ENCODE measurements at places on chromosomes 4 and X.

- no peak for DNase-seq
Observed at GRCh38 chr4:143424276-143424675, 87.6 kb downstream of the GAB1 start.

DNA sequence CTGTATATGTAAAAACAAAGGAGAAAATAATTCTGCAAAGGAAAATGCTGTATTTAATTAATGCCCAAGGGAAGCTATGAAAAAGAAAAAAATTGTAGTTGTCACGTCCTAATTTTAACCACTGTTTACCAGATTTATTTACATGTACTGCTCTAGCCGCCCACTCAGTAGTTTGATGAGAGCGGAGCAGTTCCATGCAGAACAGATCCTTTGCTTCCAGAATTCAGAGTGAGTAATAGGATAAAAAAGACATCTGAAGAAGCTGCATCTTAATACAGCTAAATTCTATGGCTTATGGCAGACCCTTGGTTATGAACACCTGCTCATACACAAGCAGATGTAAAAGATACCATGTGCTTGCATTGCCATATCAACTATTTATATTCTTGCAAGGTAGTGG lies 287.0 kb downstream of the GASK1B start:
- DNase-seq = no peak

- DNase-seq = no peak
Observed at GRCh38 chrX:133337250-133337649, 78.0 kb downstream of the GPC4 start.

DNA sequence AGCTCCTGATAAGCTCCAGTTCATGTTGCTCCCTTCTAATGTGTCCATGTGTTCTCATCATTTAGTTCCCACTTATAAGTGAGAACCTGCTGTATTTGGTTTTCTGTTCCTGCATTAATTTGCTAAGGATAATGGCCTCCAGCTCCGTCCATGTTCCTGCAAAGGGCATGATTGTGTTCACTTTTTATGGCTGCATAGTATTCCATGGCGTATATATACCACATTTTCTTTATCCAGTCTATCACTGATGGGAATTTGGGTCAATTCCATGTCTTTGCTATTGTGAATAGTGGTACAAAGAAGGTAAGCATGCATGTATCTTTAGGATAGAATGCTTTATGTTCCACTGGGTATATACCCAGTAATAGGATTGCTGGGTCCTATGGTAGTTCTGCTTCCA lies 197.2 kb upstream of the ITM2A start:
- DNase-seq = no peak

DNA sequence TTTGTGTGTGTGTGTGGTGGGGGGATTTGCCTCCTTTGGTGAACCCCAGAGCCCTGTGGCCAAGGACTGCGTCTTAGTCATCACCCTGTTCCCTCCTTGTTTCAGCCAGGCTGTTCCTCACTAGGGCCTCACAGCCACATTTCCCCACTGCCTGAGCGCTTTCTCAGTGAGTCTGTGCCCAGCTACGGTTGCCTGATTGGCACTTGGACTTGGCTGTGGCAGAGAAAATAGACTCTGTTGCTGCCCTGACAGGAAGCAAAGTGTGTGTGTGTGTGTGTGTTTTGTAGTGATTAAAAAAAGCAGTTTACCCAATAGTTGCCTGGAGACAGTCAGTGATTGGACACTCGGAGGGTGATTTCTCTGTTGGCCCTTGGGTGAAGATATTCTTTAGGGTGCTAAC lies 113.0 kb downstream of the UCHL1 start:
- no peak for DNase-seq

GRCh38 chrX:83145876-83146275 lies 362.2 kb upstream of the POU3F4 start:
- no peak for DNase-seq

DNA sequence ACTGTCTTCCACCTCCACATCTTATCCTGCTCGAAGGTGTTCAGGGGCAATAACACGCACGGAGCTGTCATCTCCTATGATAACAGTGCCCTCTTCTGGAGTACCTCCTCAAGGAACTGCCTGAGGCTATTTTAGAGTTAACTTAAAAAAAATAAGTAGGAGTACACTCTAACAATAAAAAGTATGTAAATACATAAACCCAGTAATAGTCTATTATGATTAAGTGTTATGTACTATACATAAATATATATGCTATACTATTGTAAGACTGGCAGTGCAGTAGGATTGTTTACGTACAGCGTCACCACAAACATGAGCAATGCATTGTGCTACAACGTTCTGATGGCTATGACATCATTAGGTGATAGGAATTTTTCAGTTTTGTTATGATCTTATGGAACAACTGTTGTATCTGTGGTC lies 34.5 kb upstream of the TLR2 start:
- DNase-seq = peak; percentile 39

DNA sequence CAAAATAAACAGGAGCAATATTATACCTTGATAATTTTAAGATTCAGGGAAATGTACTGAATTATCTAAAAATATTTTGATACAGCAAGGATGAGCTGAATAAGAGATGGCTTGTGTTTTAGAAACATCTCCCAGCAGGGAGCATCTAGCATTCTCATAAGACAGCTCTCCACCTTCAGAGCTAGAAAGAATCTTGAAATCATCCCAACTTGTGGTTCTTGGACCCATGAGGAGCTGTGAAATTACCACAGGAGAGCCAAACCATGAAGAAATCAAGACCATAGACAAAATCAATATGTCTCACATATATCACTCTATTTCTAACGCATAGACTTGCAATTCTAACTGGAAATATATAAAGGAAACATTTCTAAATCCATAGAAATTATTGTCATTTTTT lies 210.6 kb upstream of the DKK2 start:
- DNase-seq = no peak

Data from SK-N-DZ (cell line).